Activated T-helper 1 cell treated with anti-CD3 and anti-CD28 coated beads, Interleukin-12 subunit alpha, Interleukin-12 subunit beta, Interleukin-2, Interleukin-4 antibody, amounts not matched to agents 30 ng/mL and 10 ng/mL and 1 ng/mL, durations not matched to agents 14 hours and 24 hours and 36 hours (primary cell): ENCODE measurements at places on chromosomes 12 and 14. TPM values are rescaled to one million over a fixed set of nuclear protein-coding genes. Genes with fewer than 3 reads are reported as not detected.

DNA sequence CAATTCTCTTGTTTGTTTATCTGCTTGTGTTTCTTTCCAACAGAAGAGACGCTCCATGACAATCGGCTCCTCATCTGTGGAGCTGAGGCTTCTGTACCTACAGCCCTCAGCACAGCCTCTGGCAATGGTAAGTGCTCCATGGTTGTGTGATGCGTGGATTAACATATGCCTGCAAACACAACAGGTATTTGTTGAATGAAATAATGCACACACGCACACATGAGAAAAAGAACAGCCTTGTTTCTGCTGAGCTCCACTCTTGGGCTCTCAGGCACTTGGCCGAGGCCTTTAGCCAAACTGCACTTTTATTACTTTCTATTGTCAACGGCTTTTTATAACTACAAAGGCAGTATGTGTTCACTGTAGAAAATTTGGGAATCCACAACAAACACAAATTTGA is 120.4 kb upstream of the TMCC3 start:
- no peak overlapping the region for H3K27ac ChIP-seq
- DNase-seq, result no peak
- H3K4me1 ChIP-seq, result no peaks in the 10 kb centered on the region
- H3K27me3 ChIP-seq, result peaks cover 35% of the 10 kb centered on the region
- no peak overlapping the region for H3K4me3 ChIP-seq

GRCh38 chr14:72675126-72675525 is 218.8 kb downstream of the DPF3 start:
- H3K27ac ChIP-seq, result no peak overlapping the region
- peaks cover 5% of the 10 kb centered on the region for H3K27me3 ChIP-seq
- no peak for DNase-seq
- no peak overlapping the region for H3K4me3 ChIP-seq

GRCh38 chr12:109092497-109093021 is 713 bp downstream of the ALKBH2 start:
- no peak for DNase-seq
- H3K4me1 ChIP-seq, result peaks cover 22% of the 10 kb centered on the region
- peak overlapping the region; percentile 89 for H3K4me3 ChIP-seq
- peaks cover 17% of the 10 kb centered on the region for H3K36me3 ChIP-seq
- H3K27ac ChIP-seq, result peak overlapping the region; percentile 84
- H3K27me3 ChIP-seq, result no peaks in the 10 kb centered on the region

DNA sequence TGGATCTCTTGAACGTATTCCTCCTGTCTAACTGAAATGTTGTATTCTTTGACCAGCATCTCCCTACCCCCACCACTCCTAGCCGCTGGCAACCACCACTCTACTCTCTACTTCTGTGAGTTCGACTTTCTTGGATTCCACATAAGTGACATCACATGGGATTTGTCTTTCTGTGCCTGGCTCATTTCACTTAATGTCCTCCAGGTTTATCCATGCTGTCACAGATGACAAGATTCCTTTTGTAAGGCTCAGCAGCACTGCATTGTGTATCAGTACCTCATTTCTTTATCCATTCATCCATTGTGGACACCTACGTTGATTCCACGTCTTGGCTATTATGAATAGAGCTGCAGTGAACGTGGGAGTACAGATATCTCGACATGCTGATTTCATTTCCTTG is 10.5 kb downstream of the PRKAB1 start:
- H3K27ac ChIP-seq, result no peak overlapping the region
- peaks cover 58% of the 10 kb centered on the region for H3K36me3 ChIP-seq

NAA30 gene
- 20.8 and 20.9 TPM in 2 replicates for total RNA-seq

- H3K4me1 ChIP-seq, result no peaks in the 10 kb centered on the region
- H3K36me3 ChIP-seq, result no peaks in the 10 kb centered on the region
- no peak overlapping the region for H3K4me3 ChIP-seq
- H3K27me3 ChIP-seq, result peaks cover 6% of the 10 kb centered on the region
These were observed 125.0 kb upstream of the DYRK2 start for GRCh38 chr12:67523538-67523937.

CATSPERB gene
- total RNA-seq, result 1.5 and 2.2 TPM in 2 replicates

DNA sequence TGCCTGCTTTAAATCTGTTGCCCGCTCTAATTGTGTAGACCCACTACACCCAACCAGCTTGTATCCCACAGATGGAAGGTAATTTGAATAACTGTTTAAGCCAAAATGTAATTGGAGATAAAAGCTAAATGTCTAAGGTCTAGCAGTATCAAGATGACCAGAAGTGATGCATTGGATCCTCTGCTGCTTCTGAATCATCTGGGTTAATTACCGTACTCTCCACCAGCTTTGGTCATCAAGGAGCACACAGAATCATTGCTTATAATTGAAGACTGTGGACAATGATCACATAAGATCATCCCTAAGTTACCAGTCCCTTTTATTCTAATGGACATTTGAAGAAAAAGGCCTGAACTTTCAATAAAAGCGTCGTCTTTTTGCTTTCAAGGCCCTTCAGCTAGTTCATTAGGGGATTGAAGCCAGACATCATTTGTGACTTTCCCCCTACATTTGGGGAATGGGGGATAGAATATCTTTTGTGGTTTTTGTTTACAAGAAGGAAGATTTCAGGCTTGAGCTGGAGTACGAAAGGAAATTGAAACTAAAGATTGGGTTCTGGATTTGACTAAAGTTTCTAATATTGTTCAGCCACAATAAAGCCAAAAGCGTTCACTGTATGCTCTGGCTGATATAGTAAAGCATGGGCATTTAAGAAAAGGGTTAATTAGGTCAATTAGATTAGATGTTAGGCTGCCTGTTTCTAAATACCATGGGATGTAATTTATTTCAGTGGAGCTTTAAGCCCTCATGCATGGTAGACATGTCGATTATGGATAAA is 123.2 kb downstream of the CHST11 start:
- peak overlapping the region; percentile 19 for H3K27ac ChIP-seq
- no peaks in the 10 kb centered on the region for H3K27me3 ChIP-seq
- peaks cover 7% of the 10 kb centered on the region for H3K36me3 ChIP-seq
- peaks cover 91% of the 10 kb centered on the region for H3K4me1 ChIP-seq
- no peak for DNase-seq

- peak; percentile 69 for DNase-seq
- no peaks in the 10 kb centered on the region for H3K27me3 ChIP-seq
- H3K27ac ChIP-seq, result peak overlapping the region; percentile 92
- H3K4me3 ChIP-seq, result peak overlapping the region; percentile 94
- peaks cover 67% of the 10 kb centered on the region for H3K4me1 ChIP-seq
These were observed 554 bp upstream of the TSPAN31 start for GRCh38 chr12:57744194-57744776.

RAPGEF3 gene
- 4.7 and 6.5 TPM in 2 replicates for total RNA-seq

TMEM116 gene
- total RNA-seq, result 10.6 and 11.0 TPM in 2 replicates

GRCh38 chr12:52038447-52038846 is 12.8 kb upstream of the NR4A1 start:
- peak overlapping the region; percentile 81 for H3K4me3 ChIP-seq
- peak overlapping the region; percentile 81 for H3K27ac ChIP-seq
- H3K36me3 ChIP-seq, result no peaks in the 10 kb centered on the region
- peaks cover 16% of the 10 kb centered on the region for H3K27me3 ChIP-seq
- no peak for DNase-seq

DNA sequence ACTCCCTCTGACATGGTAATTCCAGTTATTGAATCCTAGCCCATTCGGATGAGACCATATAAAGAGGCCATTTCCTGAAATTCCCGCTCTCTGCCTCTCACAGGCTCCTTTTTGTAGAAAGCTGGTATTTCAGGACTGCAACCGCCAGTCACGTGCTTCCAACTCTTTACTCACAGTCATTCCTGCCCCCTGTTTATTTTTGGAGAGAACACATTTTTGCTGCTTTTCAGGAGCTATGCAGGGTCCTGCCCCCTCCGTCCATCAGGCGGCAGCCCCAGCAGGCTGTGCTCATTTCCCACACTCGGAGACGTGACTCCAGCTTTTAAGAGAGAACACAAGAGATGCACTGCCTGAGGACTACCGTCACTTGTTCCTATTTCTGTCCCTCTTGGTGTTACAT is 26.8 kb downstream of the IFT43 start:
- no peaks in the 10 kb centered on the region for H3K4me1 ChIP-seq
- peaks cover 11% of the 10 kb centered on the region for H3K36me3 ChIP-seq
- H3K27me3 ChIP-seq, result peaks cover 3% of the 10 kb centered on the region
- no peak for DNase-seq
- H3K27ac ChIP-seq, result no peak overlapping the region

SVOP gene
- not detected in 2 replicates for total RNA-seq

DNA sequence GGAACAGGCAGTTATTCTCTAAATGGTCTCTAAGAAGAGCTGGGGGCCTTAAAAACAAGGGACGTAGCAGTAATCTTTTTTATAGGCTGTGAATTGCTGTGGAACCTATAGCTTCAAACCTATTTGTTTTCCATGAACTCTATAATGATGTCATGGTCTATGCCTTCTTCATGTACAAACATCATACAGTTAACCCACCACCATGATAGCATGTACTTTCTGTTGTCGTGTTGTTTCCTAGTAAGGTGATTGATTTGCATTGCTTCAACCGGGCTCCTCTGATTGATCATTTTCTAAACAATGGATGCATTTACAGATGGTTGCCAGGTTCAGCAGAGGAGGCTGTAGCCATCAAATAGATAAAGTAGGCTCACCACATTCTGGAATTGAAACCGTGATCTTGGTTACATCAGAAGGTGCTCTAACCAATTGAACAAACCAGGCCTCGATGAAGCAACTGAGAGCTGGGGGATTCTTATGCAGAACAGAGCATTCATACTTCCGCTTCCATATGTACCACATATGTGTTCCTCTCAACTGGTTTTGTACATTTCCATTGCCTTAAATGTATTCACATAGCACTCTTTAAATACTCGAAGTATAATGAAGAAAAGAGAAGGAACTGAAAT is 25.6 kb upstream of the PCNX1 start:
- DNase-seq, result no peak
- peaks cover 55% of the 10 kb centered on the region for H3K4me1 ChIP-seq
- no peak overlapping the region for H3K4me3 ChIP-seq
- no peak overlapping the region for H3K27ac ChIP-seq
- H3K36me3 ChIP-seq, result no peaks in the 10 kb centered on the region

DNA sequence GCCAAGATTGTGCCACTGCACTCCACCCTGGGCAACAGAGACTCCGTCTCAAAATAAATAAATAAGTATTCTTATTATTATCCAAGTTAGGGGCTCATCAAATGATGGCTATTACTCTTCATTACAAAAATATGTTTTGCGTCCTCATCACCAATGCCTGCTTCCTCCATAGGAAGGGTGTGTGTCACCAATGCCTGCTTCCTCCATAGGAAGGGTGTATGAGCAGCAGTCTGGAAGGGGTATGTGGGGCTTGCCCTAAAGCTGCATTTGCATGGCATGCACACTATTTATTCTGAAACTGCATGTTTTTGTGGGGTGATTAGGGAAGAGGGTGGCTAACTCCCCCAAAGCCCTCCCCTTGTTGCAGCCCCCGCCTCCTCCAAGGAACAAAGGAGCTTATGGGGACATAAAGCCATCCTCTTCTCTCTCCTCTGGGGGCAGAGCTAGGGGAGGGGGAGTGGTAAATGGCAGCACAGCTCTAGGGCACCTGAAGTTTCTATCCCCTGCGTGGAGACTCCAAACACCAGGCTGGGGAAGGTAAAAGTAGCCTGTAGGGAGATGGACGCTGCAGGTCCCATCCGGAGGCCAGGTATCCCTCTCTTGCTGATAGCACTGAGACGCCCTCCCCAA is 1.3 kb downstream of the CAMKK2 start:
- H3K4me3 ChIP-seq, result peak overlapping the region; percentile 94
- no peaks in the 10 kb centered on the region for H3K27me3 ChIP-seq
- peak overlapping the region; percentile 84 for H3K27ac ChIP-seq

DNA sequence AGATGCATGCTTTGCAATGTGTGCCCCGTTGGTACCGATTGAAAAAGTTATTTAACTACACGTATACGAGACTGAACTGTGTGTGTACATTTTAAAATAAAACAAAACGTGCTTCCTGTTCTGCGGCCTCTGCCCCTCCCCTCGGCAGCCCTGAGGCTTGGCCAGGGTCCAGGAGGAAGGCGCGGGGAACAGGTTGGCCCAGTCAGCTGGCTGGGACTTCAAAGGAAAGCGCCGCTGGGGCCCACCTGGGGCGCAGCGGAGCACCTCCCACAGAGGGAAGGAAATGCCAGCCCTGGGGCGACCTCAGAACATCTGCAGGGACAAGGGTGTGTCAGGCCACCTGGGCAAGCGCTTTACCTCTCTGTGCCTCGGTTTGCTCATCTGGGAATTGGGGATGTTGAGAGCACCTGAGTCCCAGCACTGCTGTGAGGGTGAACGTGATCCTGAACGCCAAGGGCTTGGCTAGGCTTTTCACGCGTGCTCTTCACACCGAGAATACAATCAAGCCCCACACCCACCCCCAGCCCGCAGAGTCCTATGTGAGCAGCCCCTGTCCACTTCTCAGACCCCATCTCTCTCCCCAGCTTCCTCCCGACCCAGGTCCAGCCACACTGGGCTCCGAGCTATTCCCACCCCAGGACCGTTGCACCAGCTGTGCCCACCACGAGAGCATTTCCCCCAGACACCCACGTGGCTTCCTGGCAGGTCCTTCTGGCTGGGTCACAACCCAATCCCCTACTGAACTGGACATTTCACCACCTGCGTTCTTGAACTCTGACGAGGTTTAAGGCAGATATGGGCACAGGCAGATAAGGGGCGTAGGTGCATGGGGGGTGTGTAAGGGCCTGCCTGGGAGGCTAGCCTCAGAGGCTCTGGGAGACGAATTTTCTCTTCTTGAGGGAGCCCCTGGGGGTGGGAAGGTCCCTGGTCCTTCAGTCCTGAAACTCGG is 41.9 kb upstream of the NCOR2 start:
- no peak overlapping the region for H3K27ac ChIP-seq
- H3K27me3 ChIP-seq, result peaks cover 31% of the 10 kb centered on the region
- DNase-seq, result peak; percentile 12
- no peak overlapping the region for H3K4me3 ChIP-seq
- H3K36me3 ChIP-seq, result no peaks in the 10 kb centered on the region
- H3K4me1 ChIP-seq, result peaks cover 15% of the 10 kb centered on the region

DNA sequence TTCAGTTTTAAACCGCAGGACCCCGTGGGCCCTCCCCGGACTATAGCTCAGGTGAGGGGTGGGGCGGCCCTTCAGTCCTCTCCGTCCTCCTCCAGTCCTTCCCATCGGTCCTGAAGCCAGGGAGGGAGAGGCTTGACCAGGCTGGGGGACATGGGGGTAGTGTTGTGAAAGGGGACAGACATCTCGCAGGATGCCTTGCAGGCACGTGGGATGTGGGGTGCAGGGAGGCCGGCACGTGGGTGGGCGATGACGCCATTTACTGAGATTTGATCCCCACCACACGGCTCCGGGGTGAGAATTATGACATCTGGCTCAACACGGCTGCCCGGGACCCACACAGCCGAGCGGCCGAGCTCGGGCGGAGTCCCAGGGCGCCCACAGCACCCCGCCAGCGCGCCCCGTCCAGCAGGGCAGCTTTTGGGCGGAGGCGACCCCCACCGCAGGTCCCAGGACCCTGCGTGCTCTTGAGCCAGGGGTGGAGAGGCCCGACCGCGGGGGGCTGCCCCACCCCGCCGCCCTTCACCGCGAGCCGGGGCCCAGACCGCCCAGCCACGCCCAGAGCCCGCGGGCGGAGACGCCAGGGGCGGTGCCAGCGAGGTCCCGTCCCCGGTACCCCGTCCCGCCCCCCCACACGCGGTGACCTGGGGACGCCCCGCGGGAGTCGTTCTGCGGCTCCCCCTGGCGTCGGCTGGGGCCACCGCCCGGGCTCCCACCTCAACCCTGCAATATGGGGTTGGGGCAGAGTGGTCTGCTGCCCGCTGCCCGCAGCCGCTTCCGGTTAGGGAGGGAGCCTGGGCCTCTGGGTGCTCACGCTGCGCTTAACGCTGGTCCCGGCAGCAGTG is 3.3 kb upstream of the EXOC3L4 start:
- no peak overlapping the region for H3K27ac ChIP-seq
- no peaks in the 10 kb centered on the region for H3K4me1 ChIP-seq
- peak; percentile 64 for DNase-seq
- H3K36me3 ChIP-seq, result no peaks in the 10 kb centered on the region
- H3K4me3 ChIP-seq, result peak overlapping the region; percentile 19

PLA2G1B gene
- total RNA-seq, result not detected in 2 replicates

EMP1 gene
- total RNA-seq, result 29.6 and 33.6 TPM in 2 replicates

BMAL2 gene
- total RNA-seq, result 57.2 and 58.0 TPM in 2 replicates

RIN3 gene
- total RNA-seq, result 34.7 and 35.3 TPM in 2 replicates
